ENCODE measurements at places on chromosomes 2 and 18.

- DNase-seq, result no peak
Measured at GRCh38 chr2:86624267-86624547, 542 bp upstream of the RNF103 start.

DNA sequence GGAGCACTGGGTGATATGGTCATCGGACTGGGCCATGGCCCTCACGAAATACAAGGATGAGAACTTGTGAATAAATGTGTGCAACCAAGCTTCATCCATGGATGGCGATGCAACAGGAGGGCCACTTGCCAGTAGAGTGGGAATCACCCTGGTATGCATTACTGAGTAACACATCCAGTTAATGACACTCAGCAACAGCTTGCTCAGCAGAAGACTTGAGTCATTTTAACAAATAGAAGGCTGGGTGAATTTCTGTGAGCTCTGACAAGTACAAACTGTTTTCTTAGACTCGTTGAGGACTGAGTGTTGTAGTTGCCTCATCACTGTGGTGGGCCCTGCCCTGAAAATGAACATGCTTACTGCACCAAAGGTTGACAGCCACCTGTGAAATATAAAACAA, 221.6 kb downstream of the NCKAP5 start:
- no peak for DNase-seq

- DNase-seq, result no peak
Measured at GRCh38 chr18:51398104-51398503, 200.6 kb upstream of the MEX3C start.

- no peak for DNase-seq
Measured at GRCh38 chr2:56192664-56193305, 9.0 kb downstream of the CCDC85A start.

All from CD4-positive, alpha-beta memory T cell (primary cell).